ENCODE measurements at places on chromosomes 1 and 21.

- no peak for DNase-seq
Measured at GRCh38 chr1:109892561-109893368, 17.9 kb upstream of the CSF1 start.

- DNase-seq: peak; percentile 9
Measured at GRCh38 chr21:37367703-37368540, 1.3 kb downstream of the DYRK1A start.

- DNase-seq: no peak
Measured at GRCh38 chr1:244264163-244264562, 187.5 kb downstream of the ADSS2 start.

- DNase-seq: no peak
Measured at GRCh38 chr1:26278303-26278702, 1.6 kb upstream of the SH3BGRL3 start.

DNA sequence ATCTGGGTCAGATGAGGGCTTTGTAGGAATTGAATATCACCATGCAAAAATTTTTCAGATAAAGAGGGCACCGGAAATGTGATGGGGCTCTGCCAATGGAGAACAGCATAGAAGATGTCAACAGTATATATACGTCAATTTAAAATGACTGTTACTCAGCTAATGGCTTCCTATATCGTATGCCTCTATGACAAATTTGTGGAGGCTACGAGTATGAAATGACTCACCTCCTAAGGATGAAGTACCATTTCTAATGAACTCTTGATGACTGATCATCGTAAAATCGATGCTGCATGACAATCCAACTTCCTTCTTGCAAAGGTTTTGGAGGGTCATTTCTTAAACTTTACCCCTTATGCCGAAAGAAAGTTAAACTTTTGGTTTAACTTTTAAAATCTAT lies 450.3 kb upstream of the ZP4 start:
- DNase-seq: no peak

DNA sequence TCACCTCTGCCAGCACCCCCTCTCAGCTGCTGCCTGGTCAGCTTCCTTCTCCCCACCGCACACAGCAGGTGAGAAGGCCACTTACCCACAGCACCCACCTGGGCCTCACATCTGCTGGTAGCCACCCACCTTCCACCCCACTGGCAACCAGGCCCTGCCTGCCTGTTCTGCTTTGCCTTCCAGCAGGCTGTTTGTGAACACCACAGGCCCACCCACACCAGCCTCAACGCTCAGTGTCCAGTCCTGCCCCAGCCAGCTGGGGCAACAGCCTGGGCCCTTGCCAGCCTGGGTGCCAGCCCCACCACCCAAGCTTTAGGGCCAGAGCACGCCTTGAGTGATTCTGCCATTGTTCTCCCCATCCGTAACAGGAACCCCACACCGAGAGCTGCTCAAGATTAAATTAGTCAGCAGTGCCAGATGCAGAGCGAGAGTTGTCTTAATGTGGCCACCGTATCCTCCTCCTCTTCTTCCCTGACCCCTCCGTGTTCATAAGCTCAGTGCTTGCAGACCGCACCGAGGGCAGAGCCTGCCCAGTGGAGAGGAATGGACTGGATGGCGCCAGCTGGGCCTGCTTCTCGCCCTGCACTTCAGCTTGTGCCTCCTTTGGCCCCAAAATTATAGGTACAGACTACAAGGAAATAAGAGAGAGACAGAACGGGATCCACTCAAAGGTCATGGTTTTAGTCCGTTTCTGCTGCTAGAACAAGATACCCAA lies 120.3 kb upstream of the COL6A1 start:
- DNase-seq: no peak

- no peak for DNase-seq
Measured at GRCh38 chr1:71850515-71850914, 431.8 kb downstream of the NEGR1 start.

- DNase-seq: no peak
Measured at GRCh38 chr21:26539566-26539965, 33.5 kb downstream of the CYYR1 start.

DNA sequence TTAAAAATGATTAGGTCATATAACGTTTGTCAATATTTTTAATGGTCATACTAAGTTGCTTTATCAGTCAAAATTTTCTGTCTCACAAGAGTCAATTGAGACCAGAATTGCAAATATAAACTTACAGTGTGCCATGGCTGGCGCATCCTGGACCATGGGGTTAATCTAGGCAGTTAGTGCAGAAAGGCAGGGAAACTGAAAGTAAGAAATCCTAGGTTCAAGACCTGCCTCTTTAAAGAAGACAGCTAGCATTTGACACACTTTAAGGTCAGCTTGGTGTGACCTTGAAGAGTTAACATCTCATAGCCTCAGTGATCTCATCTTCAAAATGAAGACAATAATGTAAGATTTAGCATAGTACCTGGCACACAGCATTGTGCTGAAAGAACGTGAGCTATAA lies 210.0 kb upstream of the DAB1 start:
- no peak for DNase-seq

- no peak for DNase-seq
Measured at GRCh38 chr1:87449348-87449963, 120.8 kb downstream of the LMO4 start.

GRCh38 chr1:48002142-48002541 lies 5.0 kb upstream of the TRABD2B start:
- DNase-seq: no peak

GRCh38 chr1:6831366-6831765 lies 46.1 kb downstream of the CAMTA1 start:
- no peak for DNase-seq

- DNase-seq: no peak
Measured at GRCh38 chr1:67801903-67802302, 31.4 kb downstream of the GNG12 start.
